Frontal cortex (tissue), 4 donors: ENCODE measurements at places on chromosomes 11 and 22. TPM values are rescaled to one million over a fixed set of nuclear protein-coding genes. Genes with fewer than 3 reads are reported as not detected.

CRYBB2 gene
- total RNA-seq = not detected

DNA sequence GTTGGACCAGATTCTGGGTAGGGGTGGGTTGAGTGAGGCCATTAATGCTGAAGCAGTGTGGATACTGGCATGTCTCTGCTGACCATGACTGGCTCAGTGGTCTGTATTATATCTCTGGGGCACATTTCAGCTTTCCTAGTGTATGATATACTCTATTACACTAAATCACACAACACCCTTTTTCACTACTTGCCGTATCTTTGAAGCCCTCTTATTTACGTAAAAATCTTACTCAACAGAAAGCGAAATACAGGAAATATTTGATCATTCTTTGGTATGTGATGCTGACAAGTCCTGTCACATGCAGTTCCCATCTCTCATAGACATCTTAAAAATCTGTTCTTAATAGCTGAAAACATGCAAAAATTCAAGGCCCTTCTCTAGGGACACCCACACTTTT, 40.3 kb downstream of the OR5B17 start:
- DNase-seq = no peak

GRCh38 chr22:46748908-46749675, 11.0 kb upstream of the CERK start:
- no peak for DNase-seq

CHRM1 gene
- total RNA-seq = 14.3 TPM

- no peak for DNase-seq
Measured at GRCh38 chr22:41050883-41051282, 41.5 kb upstream of the EP300 start.

ZNF202 gene
- total RNA-seq = 14.7 TPM

UPK3A gene
- not detected for total RNA-seq

DNA sequence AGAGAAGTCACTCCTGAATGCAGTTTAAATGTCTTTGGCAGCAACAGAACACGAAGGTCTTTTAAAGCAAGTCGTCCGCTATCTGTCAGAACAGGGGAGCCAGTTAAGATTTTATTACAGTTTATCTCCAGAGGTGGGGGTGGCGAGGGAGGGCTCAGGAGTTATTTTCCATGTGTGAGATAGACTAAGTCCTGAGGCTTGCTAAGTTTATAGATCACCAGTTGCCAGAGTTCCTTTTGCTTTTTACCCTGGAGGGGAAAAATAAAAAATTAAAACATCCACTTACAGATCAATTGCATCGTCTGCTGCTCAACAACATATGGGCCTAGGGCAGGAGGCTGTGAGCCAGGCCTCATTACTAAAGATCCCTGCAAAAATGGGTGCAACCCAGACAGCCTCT, 90.7 kb downstream of the SNX19 start:
- no peak for DNase-seq

DNA sequence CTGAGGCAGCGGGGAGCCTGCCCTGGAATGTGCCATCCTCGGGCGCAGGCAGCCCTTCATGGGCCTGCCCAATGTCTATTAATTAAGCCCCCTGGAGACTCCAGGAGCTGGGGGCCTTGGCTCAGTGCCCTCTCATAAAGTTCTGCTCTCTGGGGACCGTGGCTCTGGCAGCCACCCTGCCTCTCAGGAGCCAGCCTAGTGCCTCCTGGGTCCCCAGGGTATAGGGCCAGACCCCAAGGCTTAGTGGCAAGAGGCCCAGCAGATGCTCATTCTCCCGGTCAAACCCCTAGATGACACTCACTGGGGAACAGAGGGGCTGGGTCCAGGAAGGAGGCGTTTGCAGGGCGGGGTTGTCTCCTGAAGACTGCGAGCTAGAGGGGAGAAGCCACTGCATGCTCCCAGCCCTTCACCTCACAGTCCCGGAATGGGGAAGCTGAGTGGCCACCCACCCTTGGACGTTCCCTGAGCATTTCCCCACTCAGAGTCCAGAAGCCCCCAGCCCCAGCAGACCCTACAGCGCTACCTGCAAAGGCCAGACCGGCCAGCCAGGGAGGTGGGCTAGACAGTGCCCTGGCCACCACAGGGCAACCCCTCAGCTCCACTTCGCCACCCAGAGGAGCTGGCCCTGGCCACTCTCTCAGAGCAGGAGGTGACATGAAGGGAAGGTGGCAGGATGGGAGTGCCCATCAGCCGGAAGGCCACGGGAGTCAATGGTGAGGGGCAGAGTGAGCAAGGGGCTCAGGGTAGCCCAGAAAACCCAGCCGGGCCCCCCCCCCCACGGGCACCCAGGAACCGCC, 83.0 kb downstream of the CDKN1C start:
- no peak for DNase-seq

DNA sequence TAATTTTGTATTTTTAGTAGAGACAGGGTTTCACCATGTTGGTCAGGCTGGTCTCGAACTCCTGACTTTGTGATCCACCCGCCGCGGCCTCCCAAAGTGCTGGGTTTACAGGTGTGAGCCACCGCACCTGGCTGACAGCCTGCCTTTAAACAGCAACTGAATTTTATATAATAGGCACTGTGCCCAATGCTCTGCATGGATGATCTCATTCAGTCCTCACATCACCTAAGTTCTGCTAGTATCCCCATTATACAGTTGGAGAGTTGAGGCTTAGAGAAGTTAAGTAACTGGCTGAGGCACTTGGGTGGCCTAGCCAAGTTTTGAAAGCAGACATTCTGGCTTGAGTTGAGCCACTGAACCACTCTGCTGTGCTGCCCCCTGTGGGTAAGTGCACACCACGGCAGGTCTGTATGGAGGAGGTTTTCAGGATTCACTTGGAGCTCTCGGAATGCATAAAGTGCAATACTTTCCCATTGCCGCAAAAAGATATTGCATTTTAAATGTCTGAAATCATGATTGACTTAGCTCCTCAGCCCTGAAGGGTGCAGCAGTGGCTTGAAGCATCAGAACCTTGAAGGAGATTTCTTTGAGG, 112.4 kb downstream of the LDLRAD3 start:
- DNase-seq = no peak

GSTT2B gene
- 2.0 TPM for total RNA-seq

PRODH gene
- 0.82 TPM for total RNA-seq

OR52N4 gene
- total RNA-seq = not detected

- DNase-seq = no peak
Measured at GRCh38 chr22:48098243-48098920, 1335.9 kb downstream of the TBC1D22A start.

DNA sequence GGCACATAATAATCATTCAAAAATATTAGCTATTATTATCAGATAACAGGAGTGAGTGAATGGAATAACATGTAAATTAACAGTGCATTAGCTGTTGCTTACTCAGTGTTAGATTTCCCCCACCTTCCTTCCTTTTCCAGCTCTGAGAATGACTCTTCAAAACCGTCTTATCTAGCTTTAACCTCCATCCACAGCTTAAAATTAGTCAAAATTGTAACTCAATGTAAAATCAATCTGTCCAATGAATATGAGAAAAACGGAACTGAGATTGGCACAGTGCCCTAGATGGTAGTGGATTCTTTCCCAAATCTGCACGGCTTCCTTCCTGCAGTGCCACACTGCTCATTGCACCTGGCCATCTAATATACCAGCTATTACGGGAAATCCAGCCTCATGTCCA, 156.8 kb upstream of the BDNF start:
- DNase-seq = no peak

LIF gene
- total RNA-seq = not detected

OR10D3 gene
- not detected for total RNA-seq

DNA sequence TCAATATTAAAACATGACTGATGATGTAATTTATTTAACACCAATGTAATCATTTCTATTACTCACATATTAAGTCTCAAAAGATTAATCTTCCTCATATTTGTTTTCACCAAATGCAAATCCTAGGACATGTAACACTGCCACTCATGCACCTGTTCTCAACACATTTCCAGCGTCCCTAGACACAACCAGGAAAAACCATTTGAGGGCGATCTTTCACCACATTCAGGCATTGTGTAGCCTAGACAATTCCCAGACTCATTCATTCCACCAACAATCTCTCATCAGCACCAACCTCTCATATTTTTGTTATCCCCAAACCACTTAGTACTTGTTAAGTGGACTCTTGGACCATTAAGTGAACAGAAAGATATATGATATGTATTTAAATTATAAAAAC, 66.1 kb downstream of the SLC36A4 start:
- DNase-seq = no peak

PICK1 gene
- total RNA-seq = 24.9 TPM

DNA sequence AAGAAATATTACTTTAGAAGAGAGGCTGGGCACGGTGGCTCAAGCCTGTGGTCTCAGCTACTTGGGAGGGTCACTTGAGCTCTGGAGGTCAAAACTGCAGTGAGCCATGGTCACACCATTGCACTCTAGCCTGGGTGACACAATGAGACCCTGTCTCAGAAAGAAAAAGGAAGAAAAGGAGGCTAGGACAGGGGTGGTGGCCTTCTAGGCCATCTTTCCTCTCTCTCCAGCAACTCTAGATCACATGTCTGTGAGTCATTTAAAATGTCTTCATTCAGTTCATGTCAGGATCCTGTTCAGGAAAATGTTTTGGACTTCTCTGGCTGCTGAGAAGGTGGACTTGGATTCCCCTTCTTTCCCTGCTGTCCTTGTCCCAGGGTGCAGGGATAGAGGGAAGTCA, 53.3 kb downstream of the PPFIA1 start:
- no peak for DNase-seq

TPBGL gene
- not detected for total RNA-seq

- DNase-seq = no peak
Measured at GRCh38 chr22:47396515-47396914, 634.1 kb downstream of the TBC1D22A start.

DNA sequence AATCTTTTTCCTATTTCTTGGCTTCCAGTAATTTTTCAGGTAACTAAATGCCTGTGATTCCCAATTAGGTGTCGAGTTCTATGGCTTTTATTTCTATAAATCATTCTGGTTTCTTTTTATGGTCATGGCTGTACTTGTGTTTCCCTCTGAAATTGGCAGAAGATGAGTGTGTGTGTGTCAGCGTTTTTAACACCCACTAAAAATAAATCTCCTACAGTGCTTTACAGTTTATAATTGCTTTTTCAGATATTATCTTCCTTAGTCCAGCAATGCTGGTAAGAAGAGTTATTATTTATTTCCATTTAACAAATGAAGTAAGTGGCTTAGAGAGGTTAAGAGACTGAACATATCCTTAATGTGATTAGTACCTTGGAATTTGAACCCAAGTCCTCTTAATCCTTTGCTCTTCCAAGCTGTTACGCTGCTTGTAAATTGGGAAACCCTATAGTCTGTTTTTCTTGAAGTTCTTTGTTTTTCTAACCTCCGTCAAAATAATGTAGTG, 125.2 kb downstream of the TEAD1 start:
- no peak for DNase-seq

- no peak for DNase-seq
Measured at GRCh38 chr11:14914536-14914935, 22.5 kb upstream of the CYP2R1 start.

YPEL4 gene
- 5.3 TPM for total RNA-seq

NXPE1 gene
- total RNA-seq = not detected
